GM06990 (cell line): ENCODE measurements at places on chromosomes 1 and 21.
A peak's percentile ranks its signal among the peaks of the same experiment; 100 is the strongest.

DNA sequence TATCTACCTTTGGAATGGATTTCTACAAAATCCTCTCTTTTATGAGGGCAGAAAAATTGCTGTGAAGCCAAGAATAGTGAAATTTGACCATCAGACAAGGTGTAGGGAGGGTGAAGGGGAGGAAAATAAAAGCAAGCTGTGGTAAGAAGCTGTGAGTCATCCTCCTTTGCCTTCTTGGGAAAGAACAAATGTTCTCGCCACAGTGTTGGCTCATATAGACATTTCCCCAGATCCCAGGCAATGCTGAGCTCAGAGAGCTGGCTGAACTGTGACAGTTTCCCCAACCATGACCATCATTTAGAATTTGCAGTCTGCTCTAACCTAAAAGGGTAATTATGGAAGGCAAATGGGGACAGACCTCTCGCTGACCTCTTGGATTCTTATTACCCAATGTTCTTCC is 235.4 kb downstream of the PBX1 start:
- no peak for DNase-seq

GRCh38 chr1:205262731-205263171 is 35.0 kb downstream of the TMCC2 start:
- no peak for DNase-seq

- peak; percentile 66 for DNase-seq
These were observed 17.1 kb downstream of the RC3H1 start for GRCh38 chr1:174005032-174005431.

DNA sequence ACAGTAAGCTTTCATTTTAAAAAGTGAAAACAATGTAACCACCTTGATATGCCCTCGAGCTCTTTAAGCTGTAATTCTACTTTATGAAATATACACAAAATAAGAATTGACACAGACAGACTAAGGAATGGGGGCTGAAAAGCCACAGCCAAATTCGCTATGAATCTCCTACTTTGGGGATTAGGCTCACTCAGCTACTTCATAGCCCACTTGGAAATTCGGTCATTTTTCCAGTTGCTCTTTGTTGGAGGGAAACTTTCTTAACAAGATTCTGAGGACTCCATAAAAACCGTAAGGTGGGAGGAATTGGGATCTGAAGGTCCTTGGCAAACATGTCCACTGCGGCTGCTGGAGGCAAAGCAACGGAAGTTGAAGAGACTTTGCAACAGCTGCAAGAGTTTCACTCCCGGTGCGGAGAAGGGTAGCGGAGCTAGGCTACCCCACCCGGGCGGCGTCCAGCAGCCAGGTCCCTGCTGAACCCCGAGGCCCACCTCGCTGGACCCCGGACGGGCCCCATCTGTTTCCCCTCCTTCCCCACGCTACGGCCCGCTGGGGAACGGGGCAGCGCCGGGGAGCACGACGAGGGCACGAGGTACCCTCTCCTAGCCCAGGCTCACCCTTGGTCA is 634 bp downstream of the MYCBP start:
- no peak for DNase-seq

- DNase-seq = no peak
These were observed 36.3 kb downstream of the FAAP20 start for GRCh38 chr1:2158272-2158671.

DNA sequence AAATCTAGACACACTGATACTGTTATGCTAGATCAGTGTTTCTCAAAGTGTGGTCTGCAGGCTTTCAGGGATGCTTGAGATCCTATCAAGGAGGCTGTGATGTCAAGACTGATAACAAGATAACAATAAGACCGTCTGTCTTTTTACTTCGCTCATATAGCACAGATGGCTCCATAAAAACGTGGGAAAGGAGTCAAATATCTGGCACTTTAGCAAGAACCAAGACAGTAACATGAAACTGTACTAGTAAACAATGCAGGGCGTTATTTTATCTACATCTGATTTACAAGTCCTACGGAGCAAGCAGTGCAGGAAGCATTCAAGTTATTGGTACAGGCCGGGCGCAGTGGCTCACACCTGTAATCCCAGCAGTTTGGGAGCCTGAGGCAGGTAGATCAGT is 3.6 kb upstream of the SPRR3 start:
- DNase-seq = no peak

DNA sequence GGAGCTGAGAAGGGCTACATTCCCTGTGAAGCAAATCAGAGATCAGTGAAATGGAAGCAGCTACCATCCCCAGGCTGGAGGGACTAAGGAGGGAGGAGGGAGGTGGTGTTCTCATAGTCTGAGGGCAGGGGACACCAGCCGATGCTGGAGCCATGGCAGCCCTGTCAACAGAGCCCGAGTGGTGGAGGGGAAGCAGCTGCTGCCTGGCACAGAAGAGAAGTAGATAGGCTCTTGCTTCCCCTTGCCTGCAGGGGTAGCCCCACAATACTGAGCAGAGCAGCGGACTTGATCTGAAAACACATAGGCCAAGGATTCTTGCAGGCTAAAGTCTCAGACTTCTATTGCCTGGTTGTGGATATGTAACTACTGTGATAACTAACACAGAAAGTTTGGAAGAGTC is 255.1 kb downstream of the FGGY start:
- DNase-seq = no peak
